ENCODE measurements at places on chromosomes 16 and 17. TPM values are rescaled to one million over a fixed set of nuclear protein-coding genes. Genes with fewer than 3 reads are reported as not detected.

VTN gene
- total RNA-seq, result 0.16 TPM

KCNJ12 gene
- 0.11 TPM for total RNA-seq

CNGB1 gene
- total RNA-seq, result not detected

CACNG5 gene
- total RNA-seq, result not detected

CCL17 gene
- not detected for total RNA-seq

CMTM1 gene
- 0.66 TPM for total RNA-seq

ANKS3 gene
- 13.5 TPM for total RNA-seq

CHST5 gene
- not detected for total RNA-seq

OR1A1 gene
- total RNA-seq, result not detected

PLA2G10 gene
- total RNA-seq, result not detected

NDUFAF8 gene
- total RNA-seq, result 38.6 TPM

CD300C gene
- 0.41 TPM for total RNA-seq

NKD1 gene
- 9.8 TPM for total RNA-seq

GLIS2 gene
- not detected for total RNA-seq

IGFALS gene
- 0.67 TPM for total RNA-seq

ATP2A3 gene
- 199 TPM for total RNA-seq

AFMID gene
- total RNA-seq, result 0.42 TPM

SYT17 gene
- total RNA-seq, result not detected

ACSM3 gene
- 6.2 TPM for total RNA-seq

TLCD2 gene
- total RNA-seq, result 0.19 TPM

NLRP1 gene
- 254 TPM for total RNA-seq

PMP22 gene
- total RNA-seq, result not detected

TSPAN10 gene
- total RNA-seq, result not detected

HBZ gene
- not detected for total RNA-seq

USP43 gene
- total RNA-seq, result 0.08 TPM

PLCD3 gene
- 1.8 TPM for total RNA-seq

TPSG1 gene
- not detected for total RNA-seq
